ENCODE measurements at places on chromosomes 7 and 10. TPM values are rescaled to one million over a fixed set of nuclear protein-coding genes. Genes with fewer than 3 reads are reported as not detected.

Gene PPP1R17
- not detected for total RNA-seq

Gene UBTD1
- total RNA-seq, result 12.3 TPM

DNA sequence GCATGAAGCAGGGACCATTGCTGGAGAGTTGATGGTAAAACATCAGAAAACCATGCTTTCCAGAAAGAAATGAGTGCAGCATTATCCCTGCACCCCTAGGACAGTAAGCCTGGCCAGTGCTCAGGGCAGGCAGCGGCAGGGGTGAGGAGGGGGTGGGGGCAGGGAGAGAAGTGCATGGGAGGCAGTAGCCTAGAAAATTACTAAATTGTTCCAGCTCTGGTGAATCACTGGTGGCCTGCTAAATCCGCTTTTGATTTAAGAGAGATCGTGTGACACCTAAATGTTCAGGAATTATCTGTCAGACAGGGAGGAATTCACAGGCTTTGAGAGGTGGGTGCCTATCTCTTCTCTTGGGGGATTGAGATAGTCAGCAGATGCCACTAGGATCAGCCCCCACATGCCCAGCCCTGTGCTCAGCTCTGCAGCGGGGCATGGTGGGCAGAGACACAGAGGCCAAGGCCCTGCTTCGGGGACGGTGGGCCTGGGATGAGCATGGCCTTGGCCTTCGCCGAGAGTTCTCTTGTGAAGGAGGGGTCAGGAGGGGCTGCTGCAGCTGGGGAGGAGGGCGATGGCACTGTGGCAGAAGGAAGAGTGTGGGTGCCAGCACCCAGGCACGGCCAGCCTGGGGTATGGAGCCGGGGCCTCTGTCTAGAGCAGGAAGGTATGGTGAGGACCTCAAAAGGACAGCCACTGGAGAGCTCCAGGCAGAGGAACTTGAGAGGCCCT lies 5.0 kb upstream of the AQP1 start:
- DNase-seq, result no peak

Gene AKR1C4
- not detected for total RNA-seq

DNA sequence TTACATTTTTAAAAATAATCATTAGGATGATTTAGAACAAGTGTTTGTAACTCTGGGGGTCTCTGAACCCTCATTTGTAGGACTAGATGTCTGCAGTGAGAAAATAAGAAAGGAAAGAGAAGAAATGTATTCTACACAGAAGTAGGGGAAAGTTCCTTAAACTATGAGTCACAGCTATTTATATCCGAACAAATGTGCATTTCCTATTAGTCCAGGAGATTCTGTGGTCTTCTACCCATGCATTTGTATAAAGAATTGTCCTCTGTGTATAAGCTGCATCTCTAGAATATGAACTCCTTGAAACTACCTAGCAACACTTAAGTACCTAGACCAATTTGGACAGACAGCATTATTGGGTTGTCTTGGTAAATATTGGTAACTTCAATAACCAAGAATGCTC lies 15.9 kb upstream of the CD36 start:
- no peak for DNase-seq

GRCh38 chr7:25662841-25663800 lies 434.8 kb upstream of the NPVF start:
- DNase-seq, result no peak

Gene NAT16
- total RNA-seq, result not detected

Gene SNX8
- total RNA-seq, result 74.0 TPM

- DNase-seq, result peak; percentile 83
These were observed 9.6 kb downstream of the IL2RA start for GRCh38 chr10:6052247-6053221.

GRCh38 chr10:109062371-109062770 lies 860.9 kb downstream of the XPNPEP1 start:
- DNase-seq, result no peak

DNA sequence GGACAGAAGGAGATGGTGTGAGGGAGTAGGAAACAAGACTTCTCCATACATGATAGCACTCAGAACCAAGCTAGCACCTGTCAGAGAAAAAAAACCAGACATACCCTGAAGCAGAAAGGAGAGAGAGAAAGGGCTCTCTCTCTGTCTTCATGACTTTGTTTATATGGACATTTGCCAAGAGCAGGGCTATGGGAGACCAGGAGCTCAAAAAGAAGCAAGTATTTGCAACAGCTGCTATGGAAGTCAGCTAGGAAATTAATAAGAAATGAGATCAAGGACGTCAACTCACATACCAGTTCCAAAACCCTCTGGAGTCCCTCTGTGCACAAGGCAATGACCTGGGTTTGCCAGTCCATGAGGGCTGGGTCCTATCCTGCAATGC lies 111.6 kb downstream of the SGMS1 start:
- DNase-seq, result no peak

Gene LIPJ
- 0.33 TPM for total RNA-seq
